ENCODE measurements at places on chromosomes 12 and 14.

GRCh38 chr14:100783630-100784370, 42.1 kb upstream of the MEG3 start:
- no peak for DNase-seq

- DNase-seq: peak; percentile 36
These were observed 8.7 kb downstream of the ANKRD13A start for GRCh38 chr12:110007881-110008280.

- DNase-seq: peak; percentile 88
These were observed 48.8 kb downstream of the SLC38A1 start for GRCh38 chr12:46219877-46220655.

DNA sequence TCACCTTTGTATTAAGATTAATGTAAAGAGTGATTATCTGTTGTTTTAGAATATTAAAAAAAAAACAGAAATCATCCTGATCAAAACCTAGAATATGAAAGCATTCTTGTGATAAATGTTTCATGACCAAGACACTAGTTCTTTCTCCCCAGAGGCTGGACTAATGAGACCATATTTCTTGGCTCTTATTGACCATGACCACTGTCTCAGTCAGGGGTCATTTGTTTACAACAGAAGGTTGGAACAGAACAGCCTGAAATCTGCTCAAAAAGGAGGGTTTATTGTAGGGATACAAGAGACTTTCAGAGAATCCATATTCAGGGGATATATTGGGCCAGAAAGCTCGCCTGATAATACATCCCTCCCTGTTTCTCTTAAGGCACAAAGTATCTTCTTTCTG, 87.7 kb downstream of the TMEM30B start:
- peak; percentile 42 for DNase-seq

- DNase-seq: no peak
These were observed 159.1 kb upstream of the LMNTD1 start for GRCh38 chr12:25712169-25712568.

DNA sequence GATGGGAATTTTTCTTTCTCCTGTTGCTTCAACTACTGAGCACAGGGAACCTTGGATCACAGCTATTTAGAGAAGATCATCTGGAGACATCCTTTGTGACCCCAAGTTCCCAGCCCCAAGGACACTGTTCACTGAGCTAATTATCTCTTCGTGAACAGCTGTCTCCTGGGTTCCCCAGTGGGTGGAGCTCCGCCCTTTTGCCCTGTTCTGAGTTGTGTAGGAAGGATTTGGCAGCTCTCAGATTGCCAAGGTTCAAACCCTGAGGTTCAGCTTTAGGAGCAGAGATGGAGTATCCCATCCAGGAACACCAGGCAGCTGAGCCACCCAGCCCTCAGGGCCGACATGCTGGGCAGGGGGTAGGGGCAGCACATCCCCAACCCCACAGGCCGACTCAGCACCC, 32.0 kb downstream of the NGB start:
- no peak for DNase-seq

GRCh38 chr12:88546226-88546625, 34.0 kb downstream of the KITLG start:
- peak; percentile 43 for DNase-seq

GRCh38 chr14:102096569-102097188, 9.8 kb upstream of the HSP90AA1 start:
- peak; percentile 81 for DNase-seq

DNA sequence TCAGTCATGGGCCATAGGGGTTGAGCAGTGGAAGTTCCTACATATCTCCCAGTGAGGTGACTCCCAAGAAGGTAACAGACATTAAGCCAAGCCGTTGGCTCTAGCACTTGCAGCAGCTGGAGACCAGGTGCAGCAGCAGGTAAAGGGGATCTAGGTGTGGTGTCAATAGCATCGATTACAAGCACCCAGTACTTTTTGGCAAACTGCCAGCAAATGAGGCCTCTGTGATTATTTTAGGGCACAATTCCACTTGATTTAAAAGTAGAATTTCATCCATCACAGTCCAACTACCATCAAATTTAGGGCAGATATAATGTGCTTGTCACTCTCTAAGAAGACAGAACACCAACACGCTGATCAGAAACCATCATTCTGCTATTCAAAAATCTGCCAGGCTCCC, 224.1 kb upstream of the EGLN3 start:
- no peak for DNase-seq

DNA sequence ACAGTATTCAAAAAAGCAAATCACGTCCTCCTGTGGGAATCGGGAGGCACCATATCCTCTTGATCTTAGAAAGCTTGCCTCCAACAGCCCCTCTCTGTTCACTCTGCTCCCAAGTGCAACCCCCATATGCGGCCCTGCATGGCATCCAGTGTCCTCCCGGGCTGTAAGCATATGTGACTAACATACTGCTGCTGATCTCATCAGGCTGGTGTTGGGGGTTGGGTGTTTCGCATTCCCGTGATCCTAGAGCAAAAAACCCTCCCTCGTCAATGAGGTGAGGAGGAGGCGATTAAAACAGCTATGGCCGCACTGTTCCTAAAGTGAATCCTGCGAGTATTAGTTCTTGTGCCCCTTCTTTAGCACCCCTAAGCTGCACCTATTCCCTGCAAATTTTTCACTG, 28.1 kb upstream of the PPM1A start:
- DNase-seq: no peak

- no peak for DNase-seq
These were observed 354.0 kb downstream of the NRXN3 start for GRCh38 chr14:78524196-78524595.

- no peak for DNase-seq
These were observed 71.3 kb upstream of the GPATCH2L start for GRCh38 chr14:76080471-76080870.

GRCh38 chr12:28961948-28962384, 187.1 kb upstream of the FAR2 start:
- DNase-seq: peak; percentile 6

- DNase-seq: peak; percentile 98
These were observed 242.0 kb downstream of the ADAMTS20 start for GRCh38 chr12:43309959-43310358.

- DNase-seq: peak; percentile 3
These were observed 55.2 kb upstream of the CDKL1 start for GRCh38 chr14:50451854-50452253.

DNA sequence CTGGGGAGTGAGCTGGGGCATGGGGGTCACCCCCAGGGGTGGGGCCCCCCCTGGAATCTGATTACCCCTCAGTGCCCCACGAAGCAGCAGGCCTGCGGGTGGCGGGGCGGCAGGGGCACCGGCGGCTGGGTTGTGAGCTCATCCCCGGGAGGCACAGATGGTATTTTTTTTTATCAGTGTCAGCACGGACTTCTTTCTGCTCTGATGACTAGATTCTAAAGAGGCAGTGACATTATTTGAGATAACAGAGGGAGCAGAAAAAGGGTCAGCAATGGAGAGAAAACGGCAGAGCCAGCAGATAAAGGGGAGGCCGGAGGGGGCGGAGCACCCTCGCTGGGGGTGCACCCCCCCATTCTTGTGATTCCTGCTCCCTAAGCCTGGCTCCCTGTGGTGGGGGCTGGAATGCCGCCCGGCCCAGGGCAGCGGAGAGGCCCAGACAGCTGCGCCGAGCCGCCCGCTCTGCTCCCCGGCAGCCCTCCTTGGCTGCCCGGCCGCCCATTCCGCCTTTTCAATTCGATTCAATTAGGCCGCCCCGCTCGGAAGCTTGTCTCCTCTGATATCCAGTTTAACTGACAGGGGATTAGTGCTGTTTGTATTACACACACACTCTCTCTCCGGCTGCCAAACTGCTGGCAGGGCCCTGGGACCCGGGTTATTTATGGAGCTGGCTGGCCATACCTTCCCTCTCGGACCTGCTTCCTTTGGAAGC, 32.9 kb downstream of the MVK start:
- DNase-seq: no peak

- no peak for DNase-seq
These were observed 51.6 kb downstream of the CAND1 start for GRCh38 chr12:67320614-67321295.

- DNase-seq: no peak
These were observed 332.3 kb downstream of the EGLN3 start for GRCh38 chr14:33618361-33619105.

GRCh38 chr14:102807013-102807406, 29.8 kb downstream of the TRAF3 start:
- no peak for DNase-seq

GRCh38 chr12:6158749-6159148, 34.3 kb upstream of the VWF start:
- DNase-seq: no peak

- DNase-seq: peak; percentile 79
These were observed 2.5 kb downstream of the DUSP6 start for GRCh38 chr12:89349814-89350213.

GRCh38 chr12:3243376-3244084, 166.4 kb downstream of the TSPAN9 start:
- no peak for DNase-seq

GRCh38 chr12:95623554-95624170, 72.4 kb upstream of the USP44 start:
- DNase-seq: peak; percentile 97

DNA sequence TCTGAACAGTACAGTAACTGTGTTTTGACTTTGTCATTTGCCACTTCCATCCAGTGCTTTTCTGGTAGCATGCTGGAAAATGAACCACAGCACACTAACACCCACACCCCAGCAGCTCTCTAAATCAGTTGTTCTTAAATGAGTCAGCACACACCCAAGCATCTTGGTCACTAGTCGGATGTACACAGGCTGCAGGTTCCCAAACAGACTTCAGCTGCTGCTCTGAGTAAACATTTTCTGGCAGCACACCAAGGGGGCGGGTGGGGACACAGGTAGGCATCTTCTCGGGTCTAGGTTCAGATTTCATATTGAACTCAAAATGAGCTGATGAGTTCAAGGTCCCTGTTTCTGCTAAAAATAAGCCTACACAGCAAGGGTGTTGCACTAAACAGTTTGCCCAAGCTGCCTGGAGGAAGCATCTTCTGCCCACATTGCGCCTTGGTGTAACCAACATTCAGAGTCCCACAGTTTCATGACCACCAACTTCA, 39.8 kb downstream of the IFNG start:
- DNase-seq: no peak

DNA sequence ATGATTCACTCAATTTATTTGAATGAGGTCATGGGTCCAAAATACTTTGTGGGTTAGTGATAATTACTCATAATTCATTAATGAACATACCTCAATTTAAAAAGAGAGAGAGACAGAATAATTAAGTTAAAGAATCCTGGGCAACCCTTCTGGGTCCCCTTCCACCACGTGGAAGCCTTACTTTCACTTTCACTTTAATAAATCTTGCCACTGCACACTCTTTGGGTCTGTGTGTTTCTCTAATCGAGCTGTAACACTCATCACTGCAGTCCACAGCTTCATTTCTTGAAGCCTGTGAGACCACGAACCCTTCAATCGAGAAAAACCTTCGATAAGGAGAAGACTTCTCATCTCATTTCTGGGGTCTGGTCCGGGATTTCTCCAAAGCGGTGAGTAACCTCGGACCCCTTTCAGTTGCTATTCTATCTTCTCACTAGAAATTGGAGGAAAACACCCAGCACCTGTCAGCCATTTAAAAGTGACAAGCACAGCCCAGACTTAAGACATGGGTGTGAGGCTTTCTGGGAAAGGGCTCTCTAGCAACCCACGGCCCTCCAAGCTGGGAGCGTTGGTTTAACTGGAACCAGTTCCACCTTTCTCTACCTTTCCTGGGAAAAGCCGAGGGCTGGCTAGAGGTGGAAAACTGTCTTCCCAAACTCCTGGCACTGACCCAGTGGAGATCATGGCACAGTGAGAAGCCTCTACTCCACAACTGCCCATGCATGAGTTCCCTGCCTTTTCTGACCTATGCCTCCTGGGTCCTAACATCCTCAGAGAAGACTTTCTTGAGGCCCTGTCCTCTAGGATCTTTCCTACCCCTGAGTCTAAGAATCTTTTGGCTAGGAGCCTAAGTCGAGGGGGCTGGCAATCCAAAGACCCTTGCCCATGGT, 148.8 kb upstream of the ATF7IP start:
- peak; percentile 48 for DNase-seq

DNA sequence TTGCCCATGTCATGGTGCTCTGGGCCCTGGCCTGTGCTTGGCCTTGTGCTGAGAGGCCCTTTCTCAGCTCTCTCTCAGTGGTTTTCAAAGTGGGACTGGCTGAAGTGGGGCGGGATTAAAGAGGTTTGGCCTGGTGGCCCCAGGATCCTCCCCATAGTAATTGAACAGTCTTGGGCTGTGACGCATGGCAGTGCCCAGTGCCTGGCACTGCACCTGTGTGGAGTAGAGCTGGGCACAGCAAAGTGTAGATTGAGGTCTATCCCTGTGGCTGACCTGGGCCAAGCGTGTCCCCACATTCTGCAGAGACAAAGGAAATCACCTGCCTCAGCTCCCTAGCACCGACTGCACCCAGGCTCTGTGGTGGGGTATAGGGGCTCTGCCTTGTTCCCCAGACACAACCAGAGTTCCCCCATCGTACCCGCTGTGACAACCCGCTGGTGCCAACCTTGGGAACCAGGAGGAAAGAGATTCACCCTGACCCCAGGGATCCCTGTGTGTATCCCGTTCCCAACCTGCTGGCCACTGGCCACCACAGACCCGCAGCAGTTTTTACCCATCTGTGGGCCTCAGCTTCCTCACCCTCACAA, 9.9 kb upstream of the CYP46A1 start:
- no peak for DNase-seq

DNA sequence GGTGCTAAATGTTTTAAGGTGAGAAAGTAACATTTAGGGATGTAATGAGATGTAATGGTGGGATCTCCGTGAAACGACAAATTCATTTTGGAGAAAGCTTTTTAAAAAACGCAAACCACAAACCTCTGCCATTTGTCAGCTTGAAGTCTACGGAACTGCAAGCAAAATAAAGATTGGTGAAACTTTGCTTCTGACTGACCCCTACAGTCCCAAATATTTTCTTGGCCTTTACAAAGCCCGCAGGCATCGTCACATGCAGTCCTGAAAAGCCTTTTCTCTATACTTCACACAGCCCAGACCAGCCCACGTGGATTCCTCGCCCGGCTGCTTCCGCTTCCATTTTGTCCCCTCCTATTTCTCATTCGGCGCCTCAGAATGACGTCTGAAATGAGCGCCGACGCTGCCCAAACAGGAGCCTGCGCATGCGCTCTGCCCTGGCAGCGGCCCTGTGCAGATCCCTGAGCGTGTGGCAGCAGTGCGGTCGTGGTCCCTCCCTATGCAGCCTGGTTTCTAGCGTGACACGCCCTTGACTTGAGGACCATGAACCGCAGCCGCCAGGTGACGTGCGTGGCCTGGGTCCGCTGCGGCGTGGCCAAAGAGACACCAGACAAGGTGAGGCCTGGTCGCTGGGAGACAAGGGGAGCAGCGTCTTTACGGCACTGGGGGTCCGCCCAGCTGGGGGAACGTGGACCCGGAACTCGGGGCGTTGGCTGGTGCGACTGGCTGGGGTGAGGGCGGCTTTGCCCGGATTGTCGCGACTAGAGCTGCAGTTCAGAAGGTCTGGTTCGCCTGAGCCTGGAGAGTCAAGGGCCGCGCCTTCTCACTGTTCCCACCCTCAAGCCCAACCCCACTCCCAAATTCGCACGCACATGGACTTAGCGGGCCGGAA, at the start of gene PWP1:
Gene PWP1 (plus strand): TSS at position 440 of the 889 bp plus-strand sequence. CDS start 101 bp downstream, at position 541.
- DNase-seq: peak; percentile 95

GRCh38 chr12:89421092-89421835, 69.0 kb upstream of the DUSP6 start:
- no peak for DNase-seq

DNA sequence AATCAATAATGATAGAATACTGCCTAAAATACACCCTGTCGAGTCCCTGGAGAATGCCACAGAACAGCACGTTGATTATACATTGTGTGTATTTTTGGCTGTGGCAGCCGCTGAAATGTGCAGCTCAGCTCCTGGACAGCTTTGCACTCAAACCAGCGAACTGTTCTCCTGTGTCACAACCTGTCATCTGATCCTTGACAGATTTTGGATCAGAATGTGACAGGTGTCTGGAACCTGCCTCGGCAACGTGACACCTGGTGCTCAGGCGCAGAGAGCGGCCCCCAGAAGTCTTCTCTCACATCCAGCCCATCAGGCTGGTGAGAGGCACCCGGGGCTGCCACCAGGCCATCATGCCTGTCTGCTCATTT, 19.3 kb downstream of the MVK start:
- DNase-seq: no peak

Data from EH (cell line).